ENCODE measurements at places on chromosomes 7 and 10. TPM values are rescaled to one million over a fixed set of nuclear protein-coding genes. Genes with fewer than 3 reads are reported as not detected.

- peak; percentile 50 for DNase-seq
Measured at GRCh38 chr10:46527241-46527811, 29.1 kb downstream of the GPRIN2 start.

The FAM237B gene
- not detected for total RNA-seq

DNA sequence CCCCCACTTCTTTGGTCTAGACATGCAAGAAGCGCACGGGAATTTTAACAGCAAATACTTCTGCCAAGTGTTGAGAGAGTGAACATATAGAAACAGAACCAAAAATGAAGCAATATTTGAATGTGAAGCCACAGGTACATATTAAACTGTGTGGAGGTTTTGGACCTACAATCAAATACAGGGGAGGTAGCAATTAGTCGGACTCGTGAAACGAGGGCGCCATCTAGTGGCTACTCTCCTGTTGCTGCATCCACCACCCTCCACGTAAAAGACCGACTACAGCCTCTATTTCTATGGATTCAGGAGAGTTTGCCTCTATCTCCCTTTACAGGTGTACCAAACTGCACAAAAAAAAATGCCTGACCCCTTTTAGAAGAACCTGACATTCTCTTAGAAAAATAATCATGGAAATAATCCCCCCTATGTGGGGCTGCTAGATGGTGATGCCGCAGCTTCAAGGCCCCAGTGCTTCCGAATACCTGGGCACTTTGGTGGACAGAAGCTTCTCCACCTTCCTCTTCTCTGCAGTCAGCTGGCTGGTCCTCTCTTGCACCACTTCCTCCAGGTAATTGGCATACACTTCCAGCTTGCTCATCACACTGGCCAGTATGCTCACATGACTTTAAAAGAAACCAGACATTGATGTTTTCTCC is 31.7 kb downstream of the TECTB start:
- DNase-seq, result peak; percentile 64

The SYCE1 gene
- 0.20 TPM for total RNA-seq

The ELFN1 gene
- total RNA-seq, result 0.26 TPM

DNA sequence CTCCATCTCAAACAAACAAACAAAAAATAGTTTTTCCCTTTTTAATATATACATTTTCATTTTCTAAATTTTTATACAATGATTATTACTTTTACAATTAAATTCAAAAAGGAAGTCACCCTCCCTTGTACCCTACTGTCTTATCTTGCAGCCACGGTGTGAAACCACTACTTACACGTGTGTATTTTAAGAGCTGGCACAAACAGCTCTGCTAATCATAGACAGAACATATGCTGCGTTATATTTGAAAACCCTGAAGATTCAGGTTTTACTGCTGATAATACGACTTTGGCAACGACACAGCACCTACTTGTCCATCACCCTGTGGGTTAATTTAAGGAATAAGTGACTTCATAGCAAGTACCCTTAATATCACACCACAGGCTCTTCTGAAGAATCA is 991 bp downstream of the ANKRD61 start:
- DNase-seq, result no peak

GRCh38 chr10:18204039-18204835 is 64.0 kb downstream of the CACNB2 start:
- no peak for DNase-seq

Data from mucosa of descending colon (tissue), 3 donors.